Esophagus squamous epithelium (tissue), 5 donors: ENCODE measurements at places on chromosomes 13 and 19.

DNA sequence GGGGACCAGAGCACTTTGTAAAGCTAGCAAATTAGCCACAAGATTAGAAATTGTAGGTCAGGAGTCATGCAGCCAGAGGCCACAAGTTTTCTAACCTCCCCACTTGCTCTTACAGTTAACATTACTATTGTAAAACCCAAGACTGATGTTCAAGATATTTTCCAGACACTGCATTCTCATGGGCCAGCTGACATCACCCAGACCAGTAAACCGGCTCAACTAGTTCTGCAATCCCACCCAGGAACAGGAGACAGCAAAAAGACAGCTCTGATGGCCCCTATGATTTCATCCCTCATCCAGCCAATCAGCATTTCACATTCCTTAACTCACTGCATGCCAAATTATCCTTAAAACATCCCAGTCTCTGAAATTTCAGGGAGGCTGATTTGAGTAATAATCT is 178.5 kb downstream of the PRR20E start:
- DNase-seq, result no peak

- no peak for DNase-seq
Measured at GRCh38 chr19:39825093-39825463, 8.9 kb downstream of the DYRK1B start.

- no peak for DNase-seq
Measured at GRCh38 chr13:73167028-73167820, 108.4 kb downstream of the KLF5 start.

DNA sequence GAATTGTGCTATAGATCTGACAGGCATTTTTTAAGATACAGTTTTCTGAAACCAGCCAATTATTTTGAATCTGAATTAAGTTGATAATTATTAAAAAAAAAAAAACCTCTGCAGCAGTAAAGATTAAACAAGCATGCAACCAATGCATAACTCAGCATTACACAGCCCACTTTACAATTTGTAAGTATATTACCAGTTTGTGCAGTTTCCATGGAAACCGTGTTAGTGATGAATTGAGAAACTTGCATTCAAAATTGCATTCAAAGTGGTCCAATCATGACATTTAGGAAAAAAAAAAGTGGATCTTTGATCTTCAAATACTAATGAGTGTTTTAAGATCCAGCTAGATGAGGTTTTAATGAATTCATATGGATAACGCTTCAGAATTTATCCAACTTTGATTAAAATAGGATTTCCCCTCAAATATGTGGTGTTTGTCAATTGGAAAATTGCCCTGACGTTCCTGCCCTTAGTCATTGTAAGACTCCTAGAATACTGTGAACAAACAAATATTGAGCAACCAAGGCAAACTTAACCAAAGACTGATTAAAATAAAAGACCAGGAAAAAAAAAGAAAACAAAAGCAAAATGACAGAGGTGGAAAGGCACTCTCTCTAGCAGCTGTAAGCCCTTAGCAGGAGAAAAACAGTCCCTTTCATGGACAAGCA is 314.8 kb upstream of the MAB21L1 start:
- no peak for DNase-seq

DNA sequence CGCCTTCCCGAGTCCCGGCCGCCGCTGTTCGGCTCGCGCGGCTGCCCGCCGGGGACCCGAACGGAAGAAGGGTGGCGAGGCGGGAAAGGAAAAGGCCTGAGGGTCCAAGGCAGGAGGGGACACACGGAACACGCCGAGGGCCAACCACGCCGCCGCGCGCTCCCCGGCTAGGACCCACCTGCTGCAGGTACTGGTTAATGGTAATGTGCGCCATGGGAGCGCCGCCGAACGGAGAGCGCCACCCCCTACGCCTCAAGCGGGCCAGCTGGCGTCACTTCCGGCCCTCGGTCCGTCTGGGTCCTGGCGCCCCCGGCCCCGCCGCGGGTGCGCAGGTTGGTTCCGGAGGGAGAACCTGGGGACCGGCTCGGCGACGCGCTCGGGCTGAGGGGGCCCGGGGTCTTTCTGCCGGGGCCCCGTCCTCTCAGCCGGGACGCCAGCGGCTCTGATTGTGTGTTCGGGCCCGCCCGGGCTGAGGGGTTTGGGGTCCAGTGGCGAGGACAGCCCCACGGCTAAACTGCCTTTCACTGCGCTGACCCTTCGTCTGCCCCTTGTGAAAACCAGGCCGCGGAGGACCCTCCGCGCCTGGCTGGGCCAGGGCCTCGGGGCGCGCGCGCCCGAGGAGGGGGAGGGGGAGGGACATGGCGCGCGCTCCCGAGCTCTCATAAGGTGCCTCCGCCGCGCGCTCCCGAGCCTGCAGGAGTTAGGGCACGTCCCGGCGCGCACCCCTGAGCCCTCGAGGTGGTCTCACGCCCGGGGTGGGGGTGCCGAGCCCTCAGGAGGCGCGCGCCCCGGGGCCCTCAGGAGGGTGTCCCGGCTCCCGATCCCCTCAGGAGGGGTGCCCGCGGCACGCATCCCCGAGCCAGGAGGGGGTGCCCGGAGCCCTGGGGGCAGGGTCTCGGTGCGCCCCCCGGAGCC is at the start of gene PCID2:
Gene PCID2 (minus strand): TSS at position 249 of the 915 bp plus-strand sequence. CDS start 35 bp downstream, at position 214.
- DNase-seq, result peak; percentile 61

- no peak for DNase-seq
Measured at GRCh38 chr19:18789883-18790565, 1.1 kb downstream of the COMP start.

DNA sequence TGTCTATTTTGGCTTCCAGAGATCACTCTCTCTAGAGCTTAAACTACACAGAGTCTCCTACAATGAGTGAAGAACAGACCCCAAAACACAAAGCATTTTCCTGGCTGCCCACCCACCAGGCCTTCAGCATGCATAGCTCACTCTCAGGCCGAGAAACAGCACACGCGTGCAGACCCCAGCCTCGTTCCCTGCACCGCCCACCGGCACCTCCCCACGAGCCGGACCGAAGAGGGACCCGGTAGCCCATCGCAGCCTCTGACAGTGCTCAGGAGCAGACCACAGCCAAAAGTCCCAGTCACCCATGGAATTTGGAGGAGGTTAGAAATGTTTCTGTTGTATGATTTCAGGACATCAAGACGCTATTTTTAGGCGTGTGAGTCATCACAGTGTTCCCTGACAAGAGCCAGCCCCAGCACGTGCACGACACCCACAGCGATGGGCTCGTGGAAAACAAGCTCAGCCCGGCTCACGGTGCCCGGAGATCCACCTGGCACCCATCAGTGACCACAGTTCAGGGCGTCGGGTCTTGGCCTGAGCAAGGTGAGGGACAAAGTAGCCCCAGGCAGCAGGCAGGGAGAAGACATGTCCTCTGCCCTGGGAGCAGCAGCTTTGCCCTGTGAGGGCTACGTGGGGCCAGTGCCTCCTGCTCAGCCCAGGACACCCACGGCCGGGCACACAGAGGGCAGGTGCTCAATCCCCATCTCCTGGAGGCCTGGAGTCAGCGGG is 50.1 kb upstream of the SPACA7 start:
- no peak for DNase-seq

- no peak for DNase-seq
Measured at GRCh38 chr19:5395556-5395955, 54.9 kb upstream of the PTPRS start.

DNA sequence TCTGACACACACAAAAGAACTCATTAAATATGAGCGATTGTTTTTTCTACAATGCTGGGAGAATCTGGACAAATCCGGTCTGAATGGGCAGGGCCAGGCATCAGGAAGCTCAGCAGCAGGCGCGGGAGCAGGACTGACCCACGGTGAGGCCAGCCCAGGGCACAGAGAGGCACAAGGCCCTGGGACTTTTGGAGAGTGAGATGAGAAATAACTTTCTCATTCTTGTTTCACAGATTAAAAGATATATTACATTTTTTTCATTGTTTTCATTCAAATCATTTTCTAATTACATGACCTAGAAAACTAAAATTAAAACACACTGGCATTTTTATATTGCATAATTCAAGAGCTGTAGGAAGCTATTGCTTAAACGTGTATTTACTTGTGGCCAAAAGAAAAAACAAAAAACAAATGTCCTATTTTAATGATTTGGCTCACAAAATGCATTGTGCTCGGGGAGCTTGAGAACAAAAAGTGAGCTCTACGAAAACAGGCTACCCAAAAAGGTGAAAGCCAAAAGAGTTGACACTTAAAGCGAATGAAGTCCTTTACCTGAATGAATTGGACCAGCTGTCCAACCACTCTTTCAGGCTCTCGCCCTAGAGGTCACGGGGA is 133.1 kb downstream of the TNFRSF19 start:
- no peak for DNase-seq

GRCh38 chr19:39969681-39970424 is 1.1 kb upstream of the PSMC4 start:
- DNase-seq, result no peak

DNA sequence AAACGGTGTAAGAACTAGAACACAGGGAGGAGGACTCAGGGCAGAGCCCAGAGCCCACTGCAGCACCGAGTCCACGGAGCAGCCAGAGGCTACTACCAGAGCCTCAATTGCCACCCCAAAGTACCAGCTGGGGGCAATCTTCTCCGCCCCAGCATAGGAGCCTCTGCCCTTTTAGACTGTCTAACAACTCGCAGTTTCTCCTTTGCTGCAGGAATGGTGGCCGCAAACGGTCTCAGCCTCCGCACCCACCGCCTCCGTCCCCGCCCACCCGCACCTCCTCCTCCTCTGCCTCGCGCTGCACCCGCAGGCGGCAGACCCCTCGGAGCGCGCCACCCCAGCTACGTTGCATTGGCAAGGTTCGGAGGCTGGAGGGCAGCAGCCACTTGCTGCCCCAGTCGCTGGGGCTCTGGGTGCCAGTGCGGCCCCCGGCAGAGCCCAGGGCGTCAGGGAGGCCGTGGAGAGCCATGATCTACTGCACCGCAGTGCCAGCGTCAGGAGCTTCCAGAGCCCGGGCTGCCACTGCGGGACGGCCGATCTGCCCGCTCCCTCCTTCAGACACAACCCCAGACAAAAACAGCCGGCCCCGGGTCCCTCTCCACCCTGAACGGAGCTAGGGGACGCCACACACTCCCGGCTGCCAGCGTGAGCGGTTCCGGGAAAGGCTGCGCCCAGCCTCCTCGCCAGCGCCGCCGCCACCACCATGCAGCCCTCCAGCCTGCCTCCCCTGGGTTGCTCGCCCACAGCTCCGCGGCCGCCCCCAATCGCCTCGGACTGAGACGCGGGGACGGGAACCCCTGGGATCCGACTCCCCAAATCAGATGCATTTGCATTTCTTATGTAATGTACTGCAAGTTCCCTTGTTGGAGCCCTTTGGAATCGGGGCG is 1.8 kb downstream of the FGF14 start:
- DNase-seq, result no peak

- no peak for DNase-seq
Measured at GRCh38 chr13:40984668-40985366, 34.3 kb downstream of the ELF1 start.

DNA sequence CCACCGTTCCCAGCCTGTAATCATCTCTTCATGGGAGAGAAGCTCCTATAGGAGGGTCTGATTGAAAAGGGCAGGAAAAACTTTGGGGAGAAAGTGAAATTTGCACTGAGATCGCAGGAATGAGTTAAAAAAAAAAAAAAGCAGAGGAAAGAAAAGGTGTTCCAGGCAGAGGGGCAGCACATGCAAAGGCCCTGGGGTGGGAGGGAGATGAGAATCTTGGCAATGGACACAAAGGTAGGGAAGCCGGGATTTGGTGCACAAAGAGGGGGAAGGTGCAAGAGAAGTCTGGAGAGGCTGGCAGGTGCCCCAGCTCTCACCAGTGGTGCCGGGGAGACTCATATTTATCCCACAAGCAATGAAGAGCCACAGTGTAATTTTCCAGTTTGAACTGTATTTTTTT is 16.4 kb upstream of the GPR32 start:
- DNase-seq, result no peak
